Small intestine (tissue), 16 donors: ENCODE measurements at places on chromosomes 11 and 22. TPM values are rescaled to one million over a fixed set of nuclear protein-coding genes. Genes with fewer than 3 reads are reported as not detected.

The VSIG10L2 gene
- not detected for polyA plus RNA-seq

The MMP8 gene
- 0.03 TPM for polyA plus RNA-seq

The CASP1 gene
- 102 TPM for polyA plus RNA-seq

The ADM gene
- polyA plus RNA-seq: 36.3 TPM

The PTGDR2 gene
- 4.5 TPM for polyA plus RNA-seq

The PDGFD gene
- 3.5 TPM for polyA plus RNA-seq

The GLB1L3 gene
- polyA plus RNA-seq: 0.01 TPM

The CTSW gene
- polyA plus RNA-seq: 1.4 TPM

The TYR gene
- polyA plus RNA-seq: not detected

The UPB1 gene
- polyA plus RNA-seq: 4.3 TPM
